ENCODE measurements at places on chromosomes 12 and 14.

DNA sequence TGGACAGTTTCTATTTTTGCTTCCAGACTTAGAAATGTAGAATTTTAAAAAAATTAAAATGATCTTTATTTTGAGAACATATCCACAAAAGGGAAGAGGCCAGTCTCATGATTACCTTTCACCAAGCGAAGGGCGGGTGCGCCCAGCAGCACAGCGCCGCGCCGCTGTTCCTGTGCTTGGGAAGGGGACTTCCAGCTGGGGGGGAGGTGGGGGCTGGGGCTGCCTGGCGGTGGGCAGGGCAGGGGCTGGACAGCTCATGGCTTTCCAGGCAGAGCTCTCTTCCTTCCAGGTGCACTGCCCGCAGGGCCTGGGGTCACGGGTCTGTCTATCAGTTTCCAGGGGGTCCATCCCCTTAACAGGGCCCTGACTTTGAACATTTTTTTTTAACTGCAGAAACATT lies 199.9 kb downstream of the TTC7B start:
- DNase-seq = no peak

GRCh38 chr14:50820786-50821509 lies 10.0 kb downstream of the NIN start:
- no peak for DNase-seq

- no peak for DNase-seq
Measured at GRCh38 chr14:24699052-24699451, 65.1 kb upstream of the GZMB start.

DNA sequence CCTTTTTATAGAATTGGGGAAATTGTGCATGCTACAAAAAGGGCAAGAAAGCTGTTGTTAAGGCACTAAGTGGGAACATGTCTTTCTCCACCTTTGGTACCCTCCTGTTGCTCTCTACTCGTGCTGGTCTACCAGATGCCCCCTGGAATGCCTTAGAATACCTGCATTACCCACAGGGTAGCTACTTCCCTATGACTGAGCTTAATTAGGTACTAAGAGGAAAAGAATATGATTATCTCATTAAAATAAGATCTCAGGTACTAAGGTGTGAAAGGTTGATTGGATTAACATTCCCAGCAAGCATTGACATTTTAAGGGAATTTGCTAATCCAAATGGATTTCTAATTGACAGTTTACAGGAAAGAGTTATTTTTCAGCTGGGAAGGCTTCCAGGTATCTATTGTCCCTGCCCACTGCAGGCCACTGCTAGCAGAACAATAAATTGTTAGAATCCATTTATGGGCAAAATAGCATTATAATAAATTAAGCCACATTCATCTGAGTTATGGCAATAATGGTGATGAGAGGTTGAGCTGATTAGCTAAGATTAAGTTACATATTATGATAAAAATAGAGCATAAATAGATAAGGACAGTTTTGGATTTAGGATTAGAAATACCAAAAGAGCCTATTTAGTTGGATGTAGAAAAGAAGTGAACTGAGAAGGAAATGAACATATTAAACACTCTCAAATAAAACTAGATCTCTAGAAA lies 67.8 kb upstream of the GRIP1 start:
- no peak for DNase-seq

GRCh38 chr12:119841433-119842210 lies 35.5 kb downstream of the CIT start:
- DNase-seq = no peak

- DNase-seq = no peak
Measured at GRCh38 chr12:100234166-100234565, 32.7 kb downstream of the DEPDC4 start.

- no peak for DNase-seq
Measured at GRCh38 chr14:82565825-82566224, 1032.2 kb upstream of the SEL1L start.

DNA sequence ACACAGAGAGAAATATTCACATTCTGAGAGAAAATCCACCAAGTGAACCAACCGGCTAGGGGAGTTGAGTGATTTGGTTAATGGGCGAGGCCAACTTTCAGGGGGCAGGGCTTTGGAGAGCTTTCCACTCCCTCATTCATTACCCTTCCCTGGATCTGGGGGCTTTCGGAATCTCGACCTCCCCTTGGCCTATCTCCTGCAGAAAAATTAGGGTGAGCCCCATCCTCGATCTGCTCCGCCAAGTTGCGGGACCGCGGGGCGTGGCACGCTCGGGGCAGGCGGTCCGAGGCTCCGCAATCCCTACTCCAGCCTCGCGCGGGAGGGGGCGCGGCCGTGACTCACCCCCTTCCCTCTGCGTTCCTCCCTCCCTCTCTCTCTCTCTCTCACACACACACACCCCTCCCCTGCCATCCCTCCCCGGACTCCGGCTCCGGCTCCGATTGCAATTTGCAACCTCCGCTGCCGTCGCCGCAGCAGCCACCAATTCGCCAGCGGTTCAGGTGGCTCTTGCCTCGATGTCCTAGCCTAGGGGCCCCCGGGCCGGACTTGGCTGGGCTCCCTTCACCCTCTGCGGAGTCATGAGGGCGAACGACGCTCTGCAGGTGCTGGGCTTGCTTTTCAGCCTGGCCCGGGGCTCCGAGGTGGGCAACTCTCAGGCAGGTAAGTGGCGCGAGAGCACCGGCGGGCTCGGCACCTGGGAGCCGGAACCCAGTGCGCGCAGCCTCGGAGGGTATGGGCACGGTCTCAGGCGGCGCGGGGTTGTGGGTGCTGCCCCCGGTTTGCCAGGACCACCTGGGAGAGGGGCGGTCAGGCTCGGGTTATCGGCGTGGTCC lies at the start of gene ERBB3:
Gene ERBB3, plus strand, starts transcription at position 443 of the 833 bp plus-strand sequence. Its CDS starts 136 bp downstream, at position 579.
- peak; percentile 41 for DNase-seq

DNA sequence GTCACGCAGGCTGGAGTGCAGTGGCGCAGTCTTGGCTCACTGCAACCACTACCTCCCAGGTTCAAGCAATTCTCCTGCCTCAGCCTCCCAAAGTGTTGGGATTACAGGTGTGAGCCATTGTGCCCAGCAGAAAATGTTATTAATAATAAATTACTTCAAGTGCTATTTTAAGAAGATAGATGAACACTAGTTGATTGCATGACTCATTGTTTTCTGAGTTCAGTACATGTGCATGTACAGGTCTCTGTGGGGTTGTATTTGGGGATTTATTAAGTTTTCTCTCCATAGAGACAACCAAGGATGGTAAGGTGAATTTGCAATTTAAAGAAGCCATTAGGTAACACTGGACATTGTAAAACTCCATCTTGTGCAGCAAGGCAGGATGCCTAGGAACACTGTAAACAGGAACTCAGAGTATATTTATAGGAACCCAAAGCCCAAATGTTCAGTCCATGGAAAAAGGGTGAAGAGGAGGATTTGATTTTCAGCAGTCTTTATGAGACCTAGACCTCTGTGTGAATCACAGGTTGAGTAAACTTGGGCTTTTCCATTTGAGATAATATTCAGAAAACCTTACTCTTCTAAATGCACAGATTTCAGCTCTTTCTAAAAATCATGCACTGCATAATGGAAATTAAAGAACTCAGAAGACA lies 49.3 kb upstream of the TMPO start:
- DNase-seq = no peak

- DNase-seq = no peak
Measured at GRCh38 chr12:9124383-9125031, 8.8 kb upstream of the A2M start.
